ENCODE measurements at places on chromosomes 4 and X.

- DNase-seq = no peak
Observed at GRCh38 chr4:177077095-177077971, 232.3 kb upstream of the NEIL3 start.

DNA sequence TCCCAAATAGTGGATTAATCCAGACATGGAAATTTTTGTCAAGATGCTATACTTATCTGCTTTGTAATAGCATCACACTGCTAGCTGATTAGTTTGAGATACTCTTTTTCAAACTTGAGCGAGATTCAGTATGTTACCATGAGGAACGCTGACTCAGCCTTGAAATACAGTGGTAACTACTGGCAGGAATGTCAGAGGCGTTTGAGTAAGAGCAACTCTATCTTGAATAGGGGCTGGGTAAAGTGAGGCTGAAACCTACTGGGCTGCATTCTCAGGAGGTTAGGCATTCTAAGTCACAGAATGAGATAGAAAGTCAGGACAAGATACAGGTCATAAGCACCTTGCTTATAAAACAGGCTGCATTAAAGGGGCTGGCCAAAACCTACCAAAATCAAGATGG lies 2519.6 kb downstream of the ARAP2 start:
- DNase-seq = no peak

DNA sequence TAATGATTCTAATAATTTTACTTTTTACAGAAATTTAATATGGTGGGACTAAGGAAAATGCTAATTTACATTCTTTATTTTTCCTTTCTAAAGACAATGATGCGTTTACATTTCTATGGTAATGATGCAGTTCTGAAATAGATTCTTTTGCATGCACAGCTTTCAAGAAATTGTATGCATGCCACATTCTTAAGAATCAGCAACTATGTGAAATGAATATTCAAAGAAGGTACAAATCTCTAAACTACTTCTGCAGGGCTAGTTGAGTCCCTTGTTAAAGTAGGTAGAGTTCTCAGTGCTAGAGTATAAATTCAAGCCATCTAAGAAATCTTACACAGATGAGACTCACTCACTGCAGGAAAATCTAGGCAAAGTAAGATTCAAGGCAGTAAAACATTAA lies 24.5 kb upstream of the GRID2 start:
- no peak for DNase-seq

DNA sequence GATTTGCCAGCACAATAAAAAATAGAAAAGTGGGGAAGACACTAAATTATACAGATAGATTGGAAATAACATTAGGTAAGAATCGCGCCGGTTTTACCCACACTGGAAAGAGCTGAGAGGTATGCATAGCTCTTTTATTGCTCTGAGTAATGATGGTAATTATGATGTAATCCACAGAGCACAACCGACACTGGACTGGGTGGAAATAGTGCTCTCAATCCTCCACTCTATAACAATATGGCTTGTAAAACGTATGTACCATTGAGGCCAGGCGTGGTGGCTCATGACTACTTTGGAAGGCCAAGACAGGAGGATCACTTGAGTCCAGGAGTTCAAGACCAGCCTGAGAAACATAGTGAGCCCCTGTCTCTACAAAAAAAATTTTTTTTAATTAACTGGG lies 104.3 kb upstream of the RAPGEF2 start:
- DNase-seq = no peak

- no peak for DNase-seq
Observed at GRCh38 chr4:144267084-144267483, 126.6 kb upstream of the GYPA start.

GRCh38 chr4:665381-665750 lies 8.7 kb downstream of the ATP5ME start:
- no peak for DNase-seq

DNA sequence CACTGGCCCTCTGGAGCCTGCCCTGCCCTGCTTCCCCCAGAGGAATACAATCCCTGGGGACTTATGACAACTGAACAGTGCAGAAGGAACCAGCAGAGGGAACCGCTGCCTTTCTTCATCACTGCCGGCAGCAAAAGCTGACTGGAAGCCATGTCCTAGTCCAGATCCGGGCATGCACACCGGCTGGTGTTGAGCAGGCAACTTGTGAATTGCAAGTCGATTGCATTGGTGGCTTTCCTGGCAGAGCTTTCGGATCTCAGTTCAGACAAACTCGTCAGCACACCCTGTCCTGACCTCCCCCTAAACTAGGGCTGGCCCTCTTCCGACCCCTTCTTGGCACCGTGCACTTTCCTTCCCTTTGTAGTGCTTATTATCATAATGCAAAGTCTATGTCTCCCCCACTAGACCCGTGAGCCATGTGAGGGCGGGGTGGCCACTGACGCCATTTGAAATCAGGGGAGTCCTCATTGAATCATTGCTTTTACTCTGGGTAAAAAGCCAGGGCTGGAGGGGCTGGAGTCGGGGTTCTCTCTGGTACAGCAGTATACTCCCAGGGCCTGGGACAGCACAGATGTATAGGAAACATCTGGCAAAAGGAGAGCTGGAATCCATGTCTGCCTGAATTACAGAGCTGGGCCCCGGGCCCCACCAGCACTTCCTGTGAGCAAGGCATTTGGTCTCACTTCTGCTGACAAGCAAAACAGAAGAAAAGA lies 1.8 kb downstream of the ARHGAP4 start:
- peak; percentile 44 for DNase-seq

GRCh38 chr4:99838927-99839326 lies 22.3 kb downstream of the DAPP1 start:
- no peak for DNase-seq

GRCh38 chrX:55839485-55839884 lies 121.9 kb downstream of the RRAGB start:
- no peak for DNase-seq

- DNase-seq = no peak
Observed at GRCh38 chr4:37956941-37957340, 3.3 kb upstream of the PTTG2 start.

GRCh38 chrX:16718824-16719333 lies 533 bp upstream of the SYAP1 start:
- DNase-seq = no peak

DNA sequence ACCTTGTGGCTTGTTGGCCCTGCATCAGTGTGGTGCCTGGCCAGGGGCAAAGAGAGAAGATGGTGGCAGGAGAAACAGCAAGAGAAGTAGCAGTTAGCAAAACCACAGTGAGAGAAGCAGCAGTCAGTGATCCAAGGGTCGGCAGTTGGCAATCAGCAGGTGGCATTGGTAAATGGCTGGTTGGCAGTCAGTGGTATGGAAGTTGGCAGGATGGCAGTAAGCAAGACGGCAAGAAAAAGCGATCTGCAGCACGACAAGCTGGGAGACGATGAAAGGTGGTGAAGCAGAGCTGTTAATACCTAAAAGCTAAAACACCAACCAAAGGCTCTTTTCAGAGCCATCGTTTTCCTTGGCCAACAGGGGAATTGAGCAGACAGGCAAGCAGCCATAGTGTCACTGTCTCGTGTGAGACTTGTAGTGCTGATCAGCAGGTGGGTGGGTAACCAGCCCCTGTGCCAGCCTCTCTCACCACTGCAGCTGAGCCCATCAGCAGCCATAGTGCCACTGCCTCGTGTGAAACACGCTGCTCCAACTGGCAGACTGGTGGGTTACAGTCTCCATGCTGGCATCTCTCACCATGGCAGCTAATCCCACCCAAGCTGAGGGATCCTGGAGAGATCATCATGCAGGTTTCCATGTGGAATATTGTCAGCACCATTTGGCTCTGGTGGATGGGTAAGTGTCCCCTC lies 2078.4 kb downstream of the PCDH7 start:
- no peak for DNase-seq

DNA sequence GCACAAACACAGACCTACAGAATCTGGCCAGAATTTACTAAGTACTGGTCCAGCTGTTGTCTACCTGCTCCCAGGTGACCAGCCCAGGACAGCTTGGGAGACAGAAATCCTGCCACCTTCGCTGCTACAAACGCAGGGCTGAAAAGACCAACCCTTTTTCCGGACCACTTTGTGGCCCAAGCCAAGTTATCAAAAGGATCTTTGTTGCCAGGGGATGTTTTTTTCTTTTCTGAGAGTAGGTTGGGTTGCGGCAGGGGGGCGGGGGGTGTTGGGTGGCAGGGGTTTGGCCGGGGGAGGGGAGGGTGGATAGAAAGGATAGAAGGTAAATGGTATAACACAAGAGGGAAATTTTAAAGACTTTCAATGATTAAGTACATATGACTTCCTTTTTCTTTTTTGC lies 63.4 kb downstream of the STOX2 start:
- no peak for DNase-seq

- DNase-seq = no peak
Observed at GRCh38 chr4:77989968-77990367, 67.2 kb upstream of the FRAS1 start.

- DNase-seq = peak; percentile 52
Observed at GRCh38 chr4:118865091-118865708, 23.5 kb upstream of the SYNPO2 start.

DNA sequence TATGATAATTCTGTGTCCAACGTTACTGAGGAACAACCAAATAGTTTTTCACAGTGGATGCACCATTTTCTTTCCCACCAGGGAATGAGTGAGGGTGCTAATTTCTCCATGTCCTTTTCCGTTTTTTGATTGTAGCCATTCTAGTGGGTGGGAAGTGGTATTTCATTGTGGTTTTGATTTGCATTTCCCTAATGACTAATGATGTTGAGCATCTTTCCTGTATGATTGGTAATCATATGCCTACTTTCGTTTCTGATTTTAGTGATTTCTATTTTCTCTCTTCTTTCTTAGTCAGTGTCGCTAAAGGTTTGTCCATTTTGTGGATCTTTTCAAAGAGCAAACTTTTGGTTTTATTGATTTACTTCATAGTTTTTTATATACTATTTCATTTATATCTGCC lies 32.1 kb upstream of the TEX13D start:
- DNase-seq = no peak

DNA sequence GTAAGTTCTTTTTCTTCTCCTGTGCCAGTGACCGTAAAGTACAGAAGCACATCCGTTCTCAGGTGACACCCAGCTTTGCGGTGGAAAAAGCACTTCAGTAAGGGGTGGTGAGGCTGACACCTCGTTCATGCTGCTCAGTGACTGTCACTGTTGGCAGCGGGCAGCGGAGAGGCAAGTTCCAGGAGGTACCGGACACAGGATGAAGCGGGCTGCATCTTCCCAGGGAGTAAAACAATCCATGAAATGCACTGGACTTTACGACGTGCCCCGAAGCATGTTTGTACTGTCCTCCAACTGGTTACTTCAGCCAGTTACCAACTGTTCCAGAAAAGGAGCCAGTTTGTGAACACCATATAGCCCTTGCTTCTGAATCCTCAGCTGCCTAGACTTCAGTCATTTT lies 110.7 kb downstream of the ZNF827 start:
- no peak for DNase-seq

DNA sequence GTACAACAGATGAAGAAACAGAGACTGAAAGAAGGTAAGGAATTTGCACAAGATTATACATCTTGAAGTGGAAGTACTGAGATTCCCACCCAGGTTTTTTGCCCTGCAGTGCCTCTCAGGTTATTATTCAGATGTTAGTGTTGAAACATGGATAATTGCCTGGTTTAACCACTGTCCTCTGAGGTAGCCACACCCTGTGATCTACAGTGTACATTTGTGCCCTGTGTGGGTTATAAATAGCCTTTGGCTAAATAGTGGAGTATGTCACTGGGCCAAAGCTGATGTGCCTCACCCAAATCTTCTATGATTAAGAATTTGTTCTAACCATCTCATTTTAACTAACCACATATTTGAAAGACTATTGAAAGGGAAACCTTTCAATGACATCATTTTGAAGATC lies 5.4 kb upstream of the ASB5 start:
- DNase-seq = peak; percentile 21

DNA sequence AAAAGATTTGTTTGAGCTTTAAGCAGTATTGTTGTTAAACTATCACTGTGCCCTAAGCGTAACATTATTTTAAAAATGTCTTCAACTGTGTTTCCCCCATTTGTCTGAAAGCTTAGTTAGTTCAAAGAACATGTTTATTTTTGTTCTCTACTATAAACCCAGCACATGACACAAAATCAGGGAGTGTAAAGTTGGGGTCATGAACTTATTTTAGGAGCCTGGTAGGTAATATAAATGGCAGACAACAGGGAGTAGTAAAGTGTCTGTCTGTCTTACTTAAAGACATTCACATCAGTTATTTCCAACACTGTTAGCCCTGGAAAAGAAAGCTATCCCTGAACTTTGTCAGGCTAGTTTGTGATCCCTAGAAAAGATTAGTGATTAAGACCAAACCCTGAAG lies 3.9 kb downstream of the AIMP1 start:
- DNase-seq = no peak

DNA sequence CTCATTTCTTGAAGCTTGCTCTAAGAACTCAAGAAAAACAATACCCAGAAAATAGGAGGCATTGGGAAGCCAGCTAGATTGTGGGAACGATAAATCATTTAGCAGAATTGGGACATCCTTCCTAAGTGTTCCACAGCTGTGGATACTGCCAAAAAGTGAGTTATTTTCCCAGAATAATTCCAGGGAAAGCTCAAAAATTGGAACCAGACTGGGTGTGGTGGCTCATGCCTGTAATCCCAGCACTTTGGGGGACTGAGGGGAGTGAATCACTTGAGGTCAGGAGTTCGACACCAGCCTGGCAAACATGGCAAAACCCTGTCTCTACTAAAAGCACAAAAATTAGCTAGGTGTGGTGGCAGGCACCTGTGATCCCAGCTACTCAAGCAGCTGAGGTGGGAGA lies 68.2 kb upstream of the GK2 start:
- peak; percentile 29 for DNase-seq

Measured in muscle of leg (tissue), 16 donors.